ENCODE measurements at places on chromosomes 7 and 10.
A peak's percentile ranks its signal among the peaks of the same experiment; 100 is the strongest.

DNA sequence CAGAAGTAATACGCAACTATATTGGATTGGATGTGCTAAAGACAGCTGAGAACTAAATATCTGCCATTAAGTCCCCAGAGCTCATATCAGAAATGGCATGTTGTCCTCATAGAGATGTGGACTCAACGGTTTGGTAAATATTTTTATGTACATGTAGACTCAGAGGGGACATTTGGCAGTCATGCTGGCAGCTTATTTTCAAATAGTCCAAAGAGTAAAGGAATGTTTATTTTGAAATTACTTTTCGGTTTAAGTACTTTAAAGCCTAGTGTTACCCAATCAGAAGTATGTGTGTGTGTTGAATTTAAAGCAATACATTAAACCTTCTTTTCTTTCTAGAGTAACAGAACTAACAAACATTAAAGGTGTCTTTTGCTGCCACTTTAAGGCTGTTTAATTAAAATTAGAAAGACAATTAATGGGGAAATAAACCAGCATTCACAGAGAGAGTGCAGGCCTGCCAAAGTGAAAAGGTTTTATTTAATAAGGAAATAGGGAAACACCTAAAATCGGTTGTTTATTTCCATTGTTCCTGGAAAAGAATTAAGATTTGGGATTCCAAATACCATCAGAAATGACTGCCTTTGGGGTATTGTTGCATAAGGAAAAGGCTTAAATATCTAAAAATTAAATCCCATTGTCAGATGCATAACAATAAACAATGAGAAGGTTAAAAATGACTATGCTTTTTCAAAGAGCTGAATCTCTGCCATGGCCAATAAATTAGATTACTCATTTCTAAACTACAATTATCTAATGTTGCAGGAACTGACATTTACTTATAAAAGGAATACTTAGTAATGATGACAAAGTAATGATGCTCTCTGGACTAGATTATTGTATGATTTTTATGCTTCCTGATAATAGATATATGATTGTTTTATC lies 113.4 kb upstream of the AHR start:
- peak; percentile 22 for DNase-seq

- no peak for DNase-seq
Measured at GRCh38 chr7:92766461-92767003, 69.8 kb downstream of the CDK6 start.

DNA sequence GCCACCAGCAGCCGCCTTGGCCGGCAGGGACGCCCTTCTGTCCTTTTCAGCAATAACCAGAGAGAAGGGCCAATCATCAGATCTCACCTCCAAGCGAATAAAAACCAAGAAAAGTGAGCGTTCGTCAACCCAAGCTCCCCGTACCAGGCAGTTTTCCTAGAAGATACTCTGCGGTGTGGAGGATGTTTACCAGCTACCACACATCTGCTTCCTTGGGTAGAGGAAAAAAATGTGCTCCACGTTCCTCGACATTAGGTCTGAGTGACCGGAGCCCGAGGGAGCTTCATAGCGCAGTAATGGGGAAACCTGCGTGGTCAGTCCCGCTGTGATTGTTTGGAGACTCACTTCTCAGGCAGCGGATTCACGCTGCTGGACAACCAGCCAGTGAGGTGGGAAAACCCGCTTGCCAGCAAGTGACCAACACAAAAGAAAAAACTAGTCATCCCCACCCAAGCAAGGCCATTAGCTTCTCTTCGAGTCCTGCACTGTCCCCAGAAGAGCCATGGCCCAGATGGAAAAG lies 73.0 kb downstream of the ZRANB1 start:
- DNase-seq = no peak

DNA sequence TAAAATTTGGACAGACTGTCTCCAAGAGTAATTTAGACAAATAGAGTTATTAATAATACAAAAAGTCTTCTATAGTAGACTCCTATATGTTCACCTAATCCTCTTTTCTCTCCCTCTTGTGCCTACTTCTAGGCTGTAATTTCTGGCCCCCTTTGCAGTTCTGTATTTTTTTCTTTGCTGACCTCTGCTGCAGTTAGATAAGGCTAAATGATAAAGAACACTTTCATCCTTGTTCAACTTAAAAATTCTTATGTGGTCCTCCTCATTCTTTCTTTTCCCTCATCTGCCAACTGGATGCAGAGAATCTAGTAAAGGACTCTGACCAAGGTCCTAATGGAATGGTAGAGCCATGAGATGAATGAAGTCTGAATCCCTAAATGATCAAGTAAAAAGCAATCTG lies 20.1 kb downstream of the GLCCI1 start:
- no peak for DNase-seq

DNA sequence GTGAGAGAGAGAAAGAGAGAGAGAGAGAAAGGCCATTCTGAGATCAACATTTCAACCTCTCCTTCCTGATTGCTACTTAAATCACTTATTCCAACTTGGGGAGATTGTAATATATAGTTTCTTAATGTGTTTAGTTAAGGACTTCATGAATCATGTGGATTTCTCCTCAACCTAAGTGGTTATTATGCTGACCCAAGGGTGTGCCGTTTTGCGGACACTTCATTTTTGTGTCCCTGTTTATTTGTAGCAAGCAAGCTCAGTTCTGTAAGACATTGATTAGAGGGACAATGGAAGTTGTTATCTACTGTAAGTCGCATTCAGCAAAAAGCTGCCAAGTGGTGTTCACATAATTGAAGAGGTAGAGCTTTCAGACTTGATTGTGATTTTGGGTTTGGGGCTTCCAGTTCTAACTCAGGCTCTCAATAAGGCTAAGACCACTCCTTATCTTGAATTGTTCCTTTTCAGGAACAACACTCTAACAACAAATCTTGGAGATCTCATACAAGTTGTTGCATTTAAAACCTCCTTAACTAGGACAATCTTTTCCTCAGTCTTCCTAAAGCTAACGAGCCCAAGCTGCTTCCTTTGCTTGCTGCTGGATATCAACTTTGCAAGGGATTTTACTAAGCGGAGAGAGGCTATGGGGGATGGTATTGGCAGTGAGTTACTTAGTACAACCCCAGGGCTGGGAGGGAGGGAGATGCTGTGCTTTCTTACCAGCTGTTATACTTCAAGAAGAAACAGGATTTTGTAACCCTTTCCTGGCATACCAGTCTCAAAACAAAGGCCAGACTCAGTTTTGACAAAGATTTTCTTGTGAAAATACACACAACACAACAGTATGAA lies 19.8 kb upstream of the COL1A2 start:
- peak; percentile 85 for DNase-seq
